AG09319 (cell line): ENCODE measurements at places on chromosomes 3 and 15.

DNA sequence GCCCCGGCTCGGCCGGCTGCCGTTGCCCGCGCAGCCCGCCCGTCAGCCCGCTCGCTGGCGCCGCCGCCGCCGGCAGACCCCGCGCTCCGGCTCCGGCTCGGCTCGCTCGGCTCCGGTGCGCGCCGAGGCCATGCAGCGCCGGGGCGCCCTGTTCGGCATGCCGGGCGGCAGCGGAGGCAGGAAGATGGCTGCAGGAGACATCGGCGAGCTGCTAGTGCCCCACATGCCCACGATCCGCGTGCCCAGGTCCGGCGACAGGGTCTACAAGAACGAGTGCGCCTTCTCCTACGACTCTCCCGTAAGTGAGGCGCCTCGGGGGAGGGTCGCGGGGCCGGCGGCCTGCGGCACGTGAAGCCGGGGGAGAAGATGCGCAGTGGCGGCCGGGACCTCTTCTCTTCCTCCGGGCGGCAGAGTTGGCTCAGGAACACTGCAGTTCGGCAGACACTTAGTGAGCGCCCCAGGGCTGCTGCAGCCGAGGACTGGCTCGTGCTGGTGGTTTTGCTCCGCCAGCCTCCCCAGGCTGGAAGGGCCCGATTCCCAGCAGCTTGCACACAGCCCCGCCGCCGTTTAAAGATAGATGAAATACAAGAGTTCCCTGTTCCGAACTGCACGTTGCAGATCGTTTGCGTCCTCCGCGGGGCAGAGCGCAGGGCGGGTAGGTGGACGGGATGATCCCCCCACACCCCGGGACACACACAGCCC, 407 bp downstream of the USP13 start:
- DNase-seq = peak; percentile 52

DNA sequence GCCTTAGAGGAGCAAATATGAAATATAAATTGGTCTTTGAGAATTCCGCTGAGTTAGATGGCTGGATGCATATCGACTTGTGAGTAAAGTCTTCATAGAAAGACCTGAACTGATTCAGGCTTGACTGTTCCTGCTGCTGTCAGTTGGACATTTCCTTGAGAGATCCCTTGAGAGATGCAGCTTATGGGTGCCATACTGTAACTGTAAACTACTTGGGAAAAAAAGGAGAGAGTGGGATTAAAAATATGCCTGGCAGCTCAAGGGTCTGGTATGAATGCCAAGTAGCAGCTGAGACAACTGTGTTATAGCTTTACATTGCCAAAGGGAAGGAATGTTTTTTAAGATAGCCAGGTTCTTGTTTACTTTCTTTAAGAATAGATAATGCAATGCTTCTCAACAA, 926.6 kb downstream of the EPHA3 start:
- no peak for DNase-seq

DNA sequence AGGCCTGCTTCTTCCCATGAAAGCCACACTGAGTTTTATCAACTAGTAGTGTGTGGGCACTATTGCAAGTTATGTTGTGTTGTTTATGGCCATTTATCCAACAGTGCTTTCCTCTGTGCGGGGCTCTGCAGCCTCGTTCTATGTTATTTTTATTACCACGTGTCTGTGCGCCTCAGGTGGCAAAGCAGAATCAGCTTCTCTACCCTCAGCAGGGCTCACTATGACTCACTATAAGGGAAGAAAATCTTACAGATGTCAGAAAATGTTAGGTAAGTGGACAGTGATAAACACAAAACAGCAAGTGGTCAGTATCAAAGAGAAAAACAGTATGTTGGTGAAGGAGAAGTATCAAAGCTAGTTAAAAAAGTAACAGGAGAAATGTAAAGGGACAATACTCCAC, 61.4 kb downstream of the MOBP start:
- DNase-seq = no peak

- no peak for DNase-seq
Measured at GRCh38 chr15:49619226-49619625, 1.4 kb downstream of the FAM227B start.

DNA sequence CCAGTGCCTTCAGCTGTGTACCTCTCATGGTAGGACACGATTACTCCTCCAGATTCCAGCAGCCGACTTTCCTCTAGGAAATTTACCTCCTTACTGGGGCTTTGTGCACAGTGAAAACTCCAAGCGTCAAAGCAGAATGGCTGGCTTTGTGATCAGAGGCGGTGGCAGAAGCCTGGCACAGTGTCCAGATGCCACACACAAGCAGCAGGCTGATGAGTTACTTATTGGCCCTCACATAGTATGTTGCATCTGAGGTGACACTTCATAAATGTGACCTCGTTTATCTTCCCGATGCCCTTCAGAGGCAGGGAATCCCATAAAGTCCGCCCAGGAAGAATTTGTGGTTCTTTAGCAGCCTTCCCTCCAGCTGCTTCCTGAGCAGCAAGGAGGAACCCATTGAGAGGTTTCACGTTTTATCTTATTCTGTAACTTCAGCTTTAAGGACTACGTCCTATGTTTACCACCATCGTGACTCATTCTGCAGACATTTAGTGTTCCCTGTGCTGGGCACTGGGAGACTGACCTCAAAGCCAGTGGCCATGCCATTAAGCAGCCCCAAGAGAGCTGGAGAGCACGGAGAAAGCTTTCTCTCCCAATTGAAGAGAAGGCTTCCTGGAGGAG, 107.1 kb upstream of the C15orf61 start:
- no peak for DNase-seq

GRCh38 chr3:196079682-196080081, 2.2 kb downstream of the TFRC start:
- no peak for DNase-seq

DNA sequence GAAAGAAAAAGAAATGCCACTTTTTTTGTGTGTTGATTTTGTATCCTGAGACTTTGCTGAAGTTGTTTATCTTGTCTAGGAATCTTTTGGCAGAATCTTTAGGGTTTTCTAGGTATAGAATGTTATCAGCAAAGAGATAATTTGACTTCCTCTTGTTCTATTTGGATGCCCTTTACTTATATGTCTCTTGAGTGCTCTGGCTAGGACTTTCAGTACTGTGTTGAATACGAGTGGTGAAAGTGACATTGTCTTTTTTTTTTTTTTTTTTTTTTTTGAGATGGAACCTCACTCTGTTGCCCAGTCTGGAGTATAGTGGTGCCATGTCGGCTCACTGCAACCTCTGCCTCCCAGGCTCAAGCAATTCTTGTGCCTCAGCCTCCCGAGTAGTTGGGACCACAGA, 64.7 kb upstream of the NPHP3 start:
- DNase-seq = no peak

GRCh38 chr15:68449389-68449788, 17.4 kb upstream of the ITGA11 start:
- DNase-seq = no peak

DNA sequence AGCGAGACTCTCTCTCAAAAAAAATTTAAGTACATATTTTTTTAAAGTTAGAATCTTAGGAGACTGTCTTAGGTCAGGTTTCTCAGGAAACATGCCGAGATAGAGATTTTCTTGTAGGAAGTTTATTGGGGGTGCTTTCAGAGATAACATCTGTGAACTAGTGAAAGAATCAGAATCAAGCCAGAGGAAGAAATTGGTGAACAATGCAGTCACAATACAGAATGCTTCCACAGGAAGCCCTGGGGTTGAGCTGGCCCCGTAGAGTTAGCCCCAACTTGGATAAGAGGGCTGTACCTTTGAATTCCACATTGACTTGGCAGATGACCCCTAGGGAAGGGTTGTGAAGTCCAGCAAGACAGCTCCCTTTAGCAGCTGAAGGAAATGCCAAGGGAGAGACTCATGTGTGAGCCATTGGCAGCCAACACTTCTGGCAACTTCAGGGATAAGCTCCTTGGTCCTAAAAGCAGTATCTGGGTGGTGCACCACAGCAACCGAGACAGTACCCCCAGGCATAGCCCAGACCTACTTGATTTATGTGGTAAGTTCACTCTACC, 7.1 kb upstream of the PLCB2 start:
- no peak for DNase-seq

DNA sequence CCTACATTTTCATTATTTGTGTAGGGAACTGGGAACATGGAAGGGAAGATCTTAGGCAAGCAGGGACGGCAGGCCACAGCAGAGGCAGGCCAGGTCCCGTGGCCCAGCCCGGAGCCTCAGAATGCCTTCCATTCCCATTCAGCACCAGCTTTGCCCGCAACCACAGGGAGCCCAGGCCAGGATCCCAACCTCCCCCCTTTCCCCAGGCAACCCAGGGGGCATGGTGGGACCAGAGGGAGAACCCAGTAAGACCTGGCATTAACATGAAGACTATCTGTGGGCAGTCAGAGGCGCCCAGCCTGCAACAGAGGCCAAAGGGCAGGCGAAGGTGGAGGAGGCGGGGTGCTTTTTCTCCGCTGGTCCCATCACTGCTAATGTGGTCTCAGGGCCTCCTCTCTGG, 135.6 kb downstream of the TPRA1 start:
- no peak for DNase-seq

GRCh38 chr3:196775938-196776337, 36.3 kb downstream of the PAK2 start:
- DNase-seq = no peak

- peak; percentile 56 for DNase-seq
Measured at GRCh38 chr3:190585805-190586630, 72.1 kb downstream of the IL1RAP start.

- no peak for DNase-seq
Measured at GRCh38 chr15:100671858-100672543, 69.6 kb downstream of the ASB7 start.

DNA sequence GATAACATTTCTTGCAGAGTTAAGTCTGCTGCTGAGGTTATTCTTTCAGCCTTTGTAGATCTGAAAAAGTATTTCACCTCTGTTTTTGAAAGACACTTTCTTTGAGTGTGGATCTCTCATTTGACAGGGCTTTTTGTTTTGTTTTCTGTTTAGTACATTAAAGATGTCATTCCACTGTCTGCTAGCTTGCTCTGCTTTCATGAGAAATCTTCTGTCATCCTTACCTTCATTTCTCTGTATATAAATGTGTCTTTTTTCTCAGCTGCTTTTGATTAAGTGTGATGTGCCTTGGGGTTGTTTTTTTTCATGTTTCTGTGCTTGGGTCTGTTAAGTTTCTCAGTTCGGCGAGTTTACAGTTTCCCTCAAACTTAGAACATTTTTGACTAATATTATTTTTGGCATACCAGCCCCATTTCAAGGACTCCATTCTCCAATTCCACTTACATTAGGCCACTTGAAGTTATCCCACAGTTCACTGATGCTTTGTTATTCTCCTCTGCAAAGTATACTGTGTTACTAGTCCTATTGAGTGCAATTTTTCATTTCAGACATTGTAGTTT, 43.9 kb upstream of the CA12 start:
- no peak for DNase-seq

GRCh38 chr3:175716446-175716845, 857.3 kb downstream of the NAALADL2 start:
- no peak for DNase-seq

- DNase-seq = no peak
Measured at GRCh38 chr3:146640955-146641867, 36.1 kb upstream of the PLSCR5 start.

GRCh38 chr3:69116897-69117296, 5.5 kb downstream of the LMOD3 start:
- DNase-seq = no peak

DNA sequence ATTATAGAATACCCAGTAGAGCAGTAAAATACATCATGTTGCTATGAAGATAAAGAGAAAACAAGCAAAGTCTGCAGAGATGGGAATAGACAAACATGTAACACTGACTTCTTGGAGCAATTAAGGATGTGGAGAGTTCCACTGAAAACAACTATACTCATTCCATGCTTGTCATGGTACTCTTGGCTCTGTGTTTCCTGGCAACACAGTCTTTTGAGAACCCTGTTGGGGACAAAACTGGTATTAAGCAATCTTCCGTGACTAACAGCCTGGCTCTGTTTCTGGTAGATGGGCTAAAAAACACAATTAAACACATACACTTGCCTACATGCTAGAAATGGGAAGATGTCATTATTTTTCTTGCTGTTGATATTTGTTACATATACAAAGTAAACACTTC, 1212.3 kb upstream of the GBE1 start:
- no peak for DNase-seq

DNA sequence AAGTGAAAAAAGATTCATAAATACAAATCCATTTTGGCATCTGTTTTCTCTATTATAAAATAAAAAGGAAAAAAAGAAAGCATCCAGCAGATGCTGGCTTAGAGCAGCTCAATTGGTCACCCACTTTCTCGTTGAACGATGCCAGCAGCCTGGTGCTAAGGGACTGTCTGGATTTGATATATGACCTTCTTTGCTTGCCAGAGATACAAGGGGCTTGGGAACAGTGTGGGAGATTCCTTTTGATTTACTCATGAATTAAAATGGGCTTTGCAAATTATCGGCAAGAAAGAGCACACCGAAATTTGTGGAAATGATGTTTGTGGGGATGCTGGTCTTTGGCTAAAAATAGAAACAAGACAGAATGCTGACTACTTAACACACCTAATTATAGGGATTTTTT, 210.3 kb upstream of the STT3B start:
- no peak for DNase-seq

GRCh38 chr3:5122741-5123706, 932 bp downstream of the ARL8B start:
- peak; percentile 44 for DNase-seq

DNA sequence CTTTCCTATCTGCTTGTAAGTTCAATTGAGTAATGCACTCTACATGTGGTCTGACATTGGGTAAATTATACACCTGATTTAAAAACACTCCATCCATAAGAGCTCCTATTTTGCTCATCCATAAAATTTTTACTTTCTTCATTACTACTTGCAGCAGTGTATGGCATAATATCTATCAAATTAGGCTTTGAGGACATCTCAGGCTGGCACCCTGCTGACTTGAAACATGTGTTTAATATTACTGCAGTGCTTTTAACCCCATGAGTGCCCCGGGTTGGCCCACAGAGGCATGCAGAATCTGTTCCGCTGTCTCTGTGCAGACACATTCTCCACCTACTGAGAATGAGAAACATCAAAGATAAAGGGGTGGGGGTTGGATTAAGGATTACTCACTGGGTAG, 249.9 kb upstream of the DNAJC19 start:
- no peak for DNase-seq

DNA sequence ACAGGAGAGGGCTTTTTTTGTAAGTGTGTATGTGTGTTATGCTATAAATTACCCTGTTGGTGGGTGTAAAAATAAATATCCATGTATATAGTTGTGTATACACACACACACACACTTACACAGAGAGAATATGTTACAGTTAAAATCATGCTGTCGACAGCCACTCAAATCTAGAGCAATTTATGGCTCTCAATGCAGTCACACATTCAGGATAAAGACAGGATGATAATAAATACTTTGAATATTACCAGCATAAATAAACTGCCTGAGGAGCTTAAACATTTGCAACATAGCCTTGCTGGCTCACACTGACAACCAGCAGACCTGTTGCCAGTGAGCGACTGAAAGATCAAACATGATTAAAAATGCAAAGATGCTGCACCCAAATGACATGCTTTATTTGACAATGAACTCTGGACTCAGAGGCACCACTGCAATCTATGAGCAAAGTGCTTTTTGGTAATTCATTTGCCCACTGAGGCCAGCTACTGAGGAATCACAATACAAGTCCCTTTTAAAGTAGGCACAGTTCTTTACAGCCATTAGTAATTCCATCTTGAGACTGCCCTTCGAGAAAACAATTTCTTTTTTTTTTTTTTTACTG, 458.9 kb downstream of the FHIT start:
- no peak for DNase-seq
